ENCODE measurements at places on chromosomes 2 and 18.

DNA sequence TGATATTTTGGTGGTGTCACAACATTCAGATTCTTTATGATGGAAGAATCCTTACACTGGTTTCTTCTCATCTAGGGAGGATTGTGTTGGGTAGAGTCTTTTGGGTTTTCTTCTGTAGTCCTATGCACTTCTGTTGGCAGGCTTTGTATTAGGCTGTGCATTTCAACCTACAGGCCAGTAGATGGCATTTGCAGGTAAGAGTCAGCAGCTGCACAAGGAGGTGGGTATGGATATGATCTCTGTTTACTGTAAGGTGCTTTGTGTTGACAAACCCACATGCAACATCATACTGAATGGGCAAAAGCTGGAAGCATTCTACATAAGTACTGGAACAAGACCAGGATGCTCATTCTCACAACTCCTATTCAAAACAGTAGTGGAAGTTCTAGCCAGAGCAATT lies 656.8 kb downstream of the METTL4 start:
- no peak for DNase-seq

DNA sequence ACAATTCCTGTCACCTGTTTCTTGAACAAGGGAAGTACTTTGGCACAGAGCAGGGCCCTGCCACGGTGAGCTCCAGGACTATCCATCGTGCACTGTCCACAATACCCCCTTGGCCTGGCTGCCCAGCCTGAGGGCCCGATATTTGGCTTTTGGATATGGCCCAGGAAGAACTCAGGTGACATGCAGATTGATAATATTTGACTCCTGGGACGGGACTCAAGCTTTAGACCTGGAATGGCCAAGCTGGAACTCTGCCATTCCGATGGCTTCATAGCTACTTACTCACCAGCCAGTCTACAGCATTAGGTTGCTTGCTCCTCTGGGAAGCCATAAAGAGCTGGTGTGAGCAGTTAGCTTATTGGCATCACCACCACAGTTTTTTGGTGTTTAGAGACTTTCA lies 26.6 kb downstream of the EML6 start:
- DNase-seq = no peak

DNA sequence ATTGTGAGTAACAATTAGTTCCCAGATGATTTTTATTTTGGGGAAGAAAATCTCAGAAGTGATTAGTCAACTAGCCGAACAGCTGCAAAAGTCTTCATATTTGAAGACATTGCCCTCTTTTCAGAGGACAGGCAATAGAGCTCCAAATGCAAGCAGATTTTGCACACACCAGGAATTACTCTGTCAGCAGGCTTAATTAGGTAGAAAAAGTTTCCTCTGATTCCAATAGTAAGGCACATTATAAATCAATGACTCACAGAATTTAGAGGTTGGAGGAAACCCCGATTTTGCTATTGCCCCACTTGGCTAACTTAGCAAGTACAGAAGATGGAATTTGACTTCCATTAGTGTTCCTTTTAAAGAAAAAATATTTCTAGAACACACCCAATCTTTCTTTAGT lies 30.7 kb upstream of the SCN1A start:
- DNase-seq = no peak

- no peak for DNase-seq
Measured at GRCh38 chr18:388200-388599, 112.3 kb downstream of the COLEC12 start.

DNA sequence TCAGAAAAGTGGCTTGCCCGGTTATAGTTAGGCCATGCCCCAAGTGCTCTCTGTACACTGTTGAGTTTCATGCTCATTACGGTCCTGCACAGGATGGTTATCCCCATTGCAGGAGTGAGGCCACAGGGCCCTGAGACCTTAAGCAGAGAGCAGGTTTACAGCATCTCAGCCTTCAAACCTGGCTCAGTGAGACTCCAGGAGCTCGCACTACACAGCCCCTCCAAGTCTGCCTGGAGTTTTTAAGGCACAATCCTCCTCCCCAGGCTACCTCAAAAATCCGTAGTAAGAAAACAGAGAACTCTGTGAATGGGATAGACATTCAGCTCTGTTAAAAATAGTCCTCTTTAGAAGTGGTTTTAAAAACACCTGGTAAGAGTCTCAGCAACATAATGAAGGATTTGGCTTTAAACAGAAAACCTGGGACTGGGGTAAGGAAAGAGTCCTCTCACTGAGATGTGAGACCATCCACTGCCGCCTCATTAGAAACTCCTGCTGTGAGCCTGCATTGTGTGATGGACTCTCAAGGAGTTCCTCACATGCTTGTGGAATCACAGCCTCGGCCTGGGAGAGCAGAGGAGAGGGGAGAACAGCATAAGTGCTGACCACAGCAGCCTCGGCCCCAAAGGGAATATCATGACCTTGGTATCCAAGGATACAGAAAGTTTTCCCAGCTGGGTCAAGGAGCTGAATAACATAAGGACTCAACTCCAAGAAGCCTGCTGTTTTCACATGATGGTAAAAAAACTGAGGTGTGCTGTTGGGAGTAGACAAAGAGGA lies 214.8 kb downstream of the ATAD2B start:
- DNase-seq = no peak

- no peak for DNase-seq
Measured at GRCh38 chr18:44958040-44958439, 277.4 kb downstream of the SETBP1 start.

- DNase-seq = no peak
Measured at GRCh38 chr18:45116116-45116515, 435.4 kb downstream of the SETBP1 start.

- no peak for DNase-seq
Measured at GRCh38 chr2:60972889-60973656, 44.4 kb upstream of the PEX13 start.

- no peak for DNase-seq
Measured at GRCh38 chr18:58288921-58289797, 245.1 kb downstream of the NEDD4L start.

- no peak for DNase-seq
Measured at GRCh38 chr2:61906186-61906470, 654 bp downstream of the COMMD1 start.
